ENCODE measurements at places on chromosomes 3 and 15.
A peak's percentile ranks its signal among the peaks of the same experiment; 100 is the strongest.

- no peak for DNase-seq
These were observed 61.7 kb upstream of the LRRN1 start for GRCh38 chr3:3737531-3737930.

- DNase-seq = peak; percentile 38
These were observed 468 bp downstream of the UBP1 start for GRCh38 chr3:33439546-33440327.

GRCh38 chr15:27583651-27584050, 515.5 kb downstream of the OCA2 start:
- no peak for DNase-seq

DNA sequence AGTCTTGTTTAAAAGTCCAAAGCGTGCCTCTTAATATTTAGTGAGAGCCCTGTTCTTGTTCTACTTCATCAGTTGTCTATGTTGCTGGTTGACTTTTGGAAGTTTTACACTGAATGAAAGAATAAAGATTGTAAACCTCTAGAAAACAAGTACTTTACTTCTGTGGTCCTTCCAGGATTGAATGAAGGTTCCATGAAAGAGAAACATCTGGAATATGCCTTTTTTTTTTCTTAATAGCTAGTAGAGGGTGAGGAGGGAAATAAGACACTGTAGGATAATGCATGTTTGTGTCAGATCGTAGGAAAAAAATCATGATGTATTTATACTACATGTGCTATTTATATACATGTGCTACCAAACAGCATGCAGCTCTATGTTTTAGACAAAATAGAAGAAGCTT, 203.0 kb downstream of the GHSR start:
- no peak for DNase-seq

- no peak for DNase-seq
These were observed 101.3 kb upstream of the ATP11B start for GRCh38 chr3:182692021-182692420.

DNA sequence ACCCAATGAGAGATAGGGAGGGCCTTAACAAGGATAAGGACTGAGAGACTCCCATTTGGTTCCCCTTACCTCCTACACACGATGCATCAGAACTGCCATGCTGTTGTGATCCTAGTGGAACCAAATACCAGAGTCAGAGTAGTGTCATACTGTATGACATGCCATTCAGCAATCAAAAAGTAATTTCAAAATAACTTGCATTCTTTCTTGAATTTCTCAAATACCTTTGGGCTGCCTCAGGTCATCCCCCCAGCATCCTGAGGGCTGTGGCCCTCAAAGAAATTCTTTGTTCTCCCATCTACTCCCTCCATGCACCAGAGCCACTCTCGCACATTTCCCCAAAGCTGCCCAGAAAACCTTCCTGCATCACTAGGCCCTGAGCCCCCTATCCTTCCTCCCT, 68.9 kb upstream of the PPP2R3A start:
- peak; percentile 84 for DNase-seq

DNA sequence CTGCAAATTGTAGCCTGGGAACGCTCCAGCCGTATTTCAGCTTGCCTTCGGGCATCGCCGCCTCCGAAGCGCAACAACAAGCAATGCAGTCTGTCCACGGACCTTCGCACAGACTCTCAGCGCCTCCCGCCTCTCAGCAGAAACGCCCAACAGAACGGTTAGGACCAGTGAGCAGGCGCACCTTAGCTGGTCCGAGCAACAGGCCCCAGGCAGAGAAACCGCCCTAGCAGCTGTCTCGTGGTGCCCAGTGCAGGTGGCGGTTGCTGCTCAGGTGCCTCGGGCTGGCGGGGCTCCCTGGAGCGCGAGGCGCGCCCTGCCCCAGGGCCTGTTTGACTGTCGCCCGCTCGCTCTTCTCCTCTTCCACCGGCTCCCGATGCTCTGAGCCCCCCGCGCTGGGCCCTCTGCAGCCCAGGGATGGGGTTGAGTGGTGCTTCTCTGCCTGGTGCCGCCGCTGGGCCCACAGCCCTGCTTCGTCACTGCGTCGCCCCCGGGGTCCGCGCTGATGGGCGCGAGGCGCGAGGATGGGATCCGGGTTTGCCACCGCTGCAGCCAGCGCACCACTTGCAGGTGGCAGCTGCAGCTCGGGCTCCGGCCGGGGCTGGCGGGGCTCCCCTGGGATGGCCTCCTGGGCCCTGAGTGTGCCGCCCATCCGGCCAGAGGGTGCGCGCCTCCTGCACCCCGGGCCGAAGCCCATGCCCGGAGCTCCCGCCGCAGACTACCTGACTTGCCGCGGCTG, 268.4 kb upstream of the FRG2C start:
- no peak for DNase-seq

DNA sequence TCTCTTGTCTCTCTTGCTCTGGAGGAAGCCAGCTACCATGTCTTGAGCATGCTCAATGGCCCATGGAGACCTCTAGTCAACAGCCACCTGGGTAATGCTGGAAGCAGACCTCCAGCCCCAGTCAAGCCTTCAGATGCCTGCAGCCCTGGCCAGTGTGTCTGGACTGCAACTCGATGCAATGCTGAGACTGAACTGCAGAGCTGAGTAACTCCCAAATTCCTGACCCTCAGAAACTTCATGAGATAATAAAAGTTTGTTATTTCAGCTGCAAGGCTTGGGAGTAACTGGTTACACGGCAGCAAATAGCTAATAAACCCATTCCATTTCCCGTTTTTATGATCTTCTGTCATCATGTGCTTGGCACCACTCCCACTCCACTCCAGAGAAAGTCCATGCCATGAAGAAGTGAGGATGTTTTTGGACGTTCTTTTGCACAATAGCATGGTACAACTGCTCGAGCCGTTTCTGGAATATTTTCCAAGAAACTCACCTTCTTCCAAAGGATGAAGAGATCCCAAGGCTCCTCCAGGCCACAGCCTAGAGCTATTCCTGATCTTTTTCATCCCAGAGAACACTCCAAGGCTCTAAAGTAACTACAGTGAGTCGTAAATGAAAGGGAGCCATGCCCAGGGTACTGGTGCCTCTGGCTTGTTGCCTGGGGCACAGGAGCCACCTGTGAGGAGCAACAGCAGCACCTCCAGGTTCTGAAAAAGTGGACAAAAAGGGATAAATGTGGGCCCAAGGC, 72.0 kb upstream of the KLF13 start:
- no peak for DNase-seq

DNA sequence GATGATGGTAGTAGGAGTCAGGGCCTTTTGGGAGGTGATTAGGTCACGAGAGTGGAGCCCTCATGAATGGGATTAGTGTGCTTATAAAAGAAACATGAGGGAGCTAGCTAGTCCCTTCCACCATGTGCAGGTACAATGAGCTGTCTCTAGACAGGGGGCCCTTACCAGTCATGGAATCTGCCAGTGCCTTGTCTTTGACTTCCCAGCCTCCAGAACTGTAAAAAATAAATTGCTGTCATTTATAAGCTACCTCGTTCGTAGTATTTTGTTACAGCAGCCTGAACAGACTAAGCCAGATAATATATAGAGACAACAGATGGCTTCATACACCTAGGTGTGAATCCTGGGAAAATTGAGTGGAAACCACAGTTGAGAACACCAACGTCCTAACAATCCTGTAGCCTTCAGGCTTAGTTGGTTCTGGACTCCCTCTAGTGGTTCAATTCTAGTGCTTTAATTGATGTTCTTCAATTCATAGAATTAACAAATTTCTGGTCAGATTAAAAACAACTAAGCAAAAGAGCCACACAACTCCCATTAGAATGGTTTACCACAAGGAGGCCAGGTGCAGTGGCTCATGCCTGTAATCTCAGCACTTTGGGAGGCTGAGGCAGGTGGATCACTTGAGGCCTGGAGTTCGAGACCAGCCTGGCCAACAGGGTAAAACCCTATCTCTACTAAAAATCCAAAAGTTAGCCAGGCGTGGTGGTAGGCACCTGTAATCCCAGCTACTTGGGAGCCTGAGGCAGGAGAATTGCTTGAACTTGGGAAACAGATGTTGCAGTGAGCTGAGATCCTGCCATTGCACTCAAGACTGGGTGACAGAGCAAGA, 21.3 kb upstream of the GATM start:
- peak; percentile 62 for DNase-seq

- no peak for DNase-seq
These were observed 62.2 kb downstream of the UACA start for GRCh38 chr15:70701171-70701570.

DNA sequence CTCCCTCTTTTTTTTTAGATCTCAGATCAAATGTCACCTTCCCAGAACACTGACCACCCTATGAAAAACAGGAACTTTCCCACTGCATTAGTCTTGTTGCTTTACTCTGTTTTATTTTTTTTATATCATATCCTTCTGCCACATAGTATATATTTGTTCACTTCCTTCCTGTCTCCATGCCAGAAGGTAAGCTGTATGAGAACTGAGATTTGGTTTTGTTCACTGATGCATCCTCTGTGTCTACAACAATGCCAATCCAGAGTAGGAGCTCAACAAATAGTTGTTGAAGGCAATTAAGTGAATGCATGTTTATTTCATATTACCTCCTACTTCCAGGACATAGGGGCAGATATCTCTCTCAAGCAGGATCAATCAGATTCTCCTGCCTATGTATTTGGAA, 114.4 kb downstream of the TPRG1 start:
- DNase-seq = no peak

- DNase-seq = no peak
These were observed 129.7 kb downstream of the TJP1 start for GRCh38 chr15:29692527-29692926.

DNA sequence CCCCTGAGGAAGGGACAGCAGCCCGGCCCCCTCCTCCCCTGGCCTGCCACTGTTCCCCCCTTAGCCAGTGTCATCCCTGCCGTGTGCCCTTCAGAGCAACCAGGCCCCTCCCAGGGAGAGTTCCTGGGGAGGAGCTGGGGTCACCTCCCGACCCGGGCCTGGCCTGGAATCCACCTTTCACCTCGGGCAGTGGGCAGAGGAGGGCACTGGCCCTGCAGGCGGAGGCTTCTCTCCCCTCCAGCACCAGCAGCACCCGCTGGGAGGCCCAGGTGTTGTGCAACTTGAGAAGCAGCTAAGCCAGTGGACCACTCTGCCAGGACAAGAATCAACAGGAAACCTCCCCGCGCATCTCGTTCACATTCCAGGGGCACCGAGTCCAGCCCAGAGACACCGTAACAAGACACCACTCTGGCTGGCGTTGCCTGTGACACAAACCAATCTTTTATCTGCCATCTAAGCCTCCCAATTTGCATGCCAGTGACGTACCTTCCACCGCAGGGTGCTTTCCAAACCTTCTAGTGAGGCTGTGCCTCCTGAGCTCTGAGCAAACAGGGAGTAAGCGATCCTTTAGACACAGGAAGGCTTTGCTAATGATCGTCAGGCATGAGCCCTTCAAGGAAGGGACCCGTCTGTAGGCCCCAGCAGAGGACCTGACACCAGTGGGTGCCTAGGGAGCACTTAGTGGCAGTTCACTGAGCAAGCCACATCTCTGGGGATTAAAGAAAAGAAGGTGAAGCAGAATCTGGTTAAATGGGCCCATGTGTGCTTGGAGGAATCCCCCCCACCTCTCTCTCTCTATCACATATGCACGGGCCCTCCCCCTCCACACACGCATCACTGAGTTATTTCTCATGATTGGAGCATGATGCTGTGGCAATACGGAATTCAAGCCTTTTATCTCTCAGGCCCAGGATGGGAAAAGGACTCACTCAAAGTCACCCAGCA, 98.9 kb upstream of the TLE3 start:
- peak; percentile 98 for DNase-seq

DNA sequence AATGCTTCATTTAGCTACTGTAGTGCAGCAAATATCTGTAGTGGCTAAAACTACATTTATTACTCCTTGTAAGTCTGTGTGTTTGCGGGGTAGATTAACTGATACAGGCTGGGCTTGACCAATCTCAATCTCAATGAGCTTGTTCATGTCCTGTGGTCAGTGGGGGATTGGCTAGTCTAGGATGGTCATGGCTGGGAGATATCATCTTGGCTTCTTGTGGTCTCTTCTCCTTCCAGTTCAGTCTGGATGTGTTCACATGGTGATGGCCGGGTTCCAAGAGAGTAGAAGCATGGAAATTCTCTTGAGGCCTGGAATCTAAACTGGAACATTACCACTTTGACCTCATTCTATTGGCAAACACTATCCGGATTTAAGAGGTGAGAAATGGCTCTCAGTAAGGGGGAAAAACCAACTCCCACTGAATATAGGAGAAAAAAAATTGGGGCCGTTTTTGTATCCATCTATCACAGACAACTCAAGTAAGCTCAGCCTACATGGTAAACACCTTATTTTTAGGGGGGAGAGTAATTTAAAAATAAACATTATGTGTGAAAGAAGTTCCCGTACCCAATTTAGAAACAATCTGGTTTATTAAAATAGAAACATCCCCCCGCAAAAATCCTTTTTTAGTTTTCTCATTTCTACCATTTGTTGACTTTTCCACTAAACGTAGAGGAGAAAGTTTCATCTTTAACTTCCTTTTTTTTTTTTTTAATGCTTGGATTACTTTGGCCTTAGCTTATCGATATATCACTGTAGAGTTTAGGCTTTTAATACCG, 284.9 kb upstream of the TBC1D5 start:
- DNase-seq = peak; percentile 79

DNA sequence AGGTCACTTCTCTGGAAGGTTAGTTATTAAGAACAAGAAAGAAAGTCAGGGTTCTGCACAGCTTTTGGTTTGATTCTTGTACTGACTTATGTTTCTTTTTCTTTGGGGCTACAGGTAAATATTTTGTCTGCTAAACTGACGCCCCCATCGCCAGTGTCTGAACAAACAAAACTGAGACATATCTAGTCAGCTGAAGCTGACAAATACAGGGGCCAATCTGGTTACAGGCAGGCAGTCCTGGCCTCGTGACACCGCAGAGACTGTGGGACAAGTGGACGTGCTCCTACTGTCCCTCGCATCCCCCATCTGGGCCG, 4.6 kb upstream of the RPL14 start:
- no peak for DNase-seq

DNA sequence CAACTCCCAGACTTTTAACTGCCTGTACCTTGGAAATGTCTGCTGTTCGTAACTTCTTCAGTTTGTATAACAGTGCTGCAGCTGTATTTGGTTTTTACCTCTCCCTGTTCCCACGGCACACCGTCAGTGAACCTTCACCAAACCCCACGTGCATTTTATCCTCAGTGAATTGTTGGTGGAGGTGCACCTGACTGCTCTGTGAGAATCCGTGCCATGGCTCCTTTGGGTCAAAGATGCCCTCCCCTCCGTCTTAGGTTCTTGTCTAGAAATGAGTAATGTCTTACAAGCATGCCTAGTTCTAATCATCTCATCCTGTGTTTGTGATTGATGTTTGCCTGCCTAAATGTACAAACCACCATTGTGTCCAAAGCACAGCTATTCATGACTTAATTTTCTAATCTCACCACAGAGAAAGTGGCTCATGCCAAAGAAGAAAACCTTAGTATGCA, 28.2 kb downstream of the TPM1 start:
- DNase-seq = peak; percentile 61

DNA sequence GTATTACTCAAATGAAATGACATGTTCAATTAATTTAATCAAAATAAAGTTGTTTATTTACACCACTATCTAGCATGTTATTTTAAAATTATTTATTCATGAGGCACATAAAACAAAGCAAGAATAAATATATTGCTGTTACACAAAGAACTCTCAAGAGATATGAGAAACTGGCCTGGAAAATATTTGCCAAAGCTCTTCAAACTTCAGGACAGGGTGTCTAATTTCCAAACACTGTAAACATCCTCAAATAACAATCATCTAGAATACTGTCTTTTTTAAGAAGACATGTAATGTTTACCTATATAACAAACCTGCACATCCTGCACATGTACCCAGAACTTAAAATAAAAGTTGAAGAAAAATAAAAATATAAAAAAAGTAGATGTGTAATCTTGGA, 876.6 kb downstream of the TUSC7 start:
- DNase-seq = no peak

- peak; percentile 12 for DNase-seq
These were observed 40.7 kb downstream of the CNOT10 start for GRCh38 chr3:32725721-32726120.
